ENCODE measurements at places on chromosomes 13 and 19.

DNA sequence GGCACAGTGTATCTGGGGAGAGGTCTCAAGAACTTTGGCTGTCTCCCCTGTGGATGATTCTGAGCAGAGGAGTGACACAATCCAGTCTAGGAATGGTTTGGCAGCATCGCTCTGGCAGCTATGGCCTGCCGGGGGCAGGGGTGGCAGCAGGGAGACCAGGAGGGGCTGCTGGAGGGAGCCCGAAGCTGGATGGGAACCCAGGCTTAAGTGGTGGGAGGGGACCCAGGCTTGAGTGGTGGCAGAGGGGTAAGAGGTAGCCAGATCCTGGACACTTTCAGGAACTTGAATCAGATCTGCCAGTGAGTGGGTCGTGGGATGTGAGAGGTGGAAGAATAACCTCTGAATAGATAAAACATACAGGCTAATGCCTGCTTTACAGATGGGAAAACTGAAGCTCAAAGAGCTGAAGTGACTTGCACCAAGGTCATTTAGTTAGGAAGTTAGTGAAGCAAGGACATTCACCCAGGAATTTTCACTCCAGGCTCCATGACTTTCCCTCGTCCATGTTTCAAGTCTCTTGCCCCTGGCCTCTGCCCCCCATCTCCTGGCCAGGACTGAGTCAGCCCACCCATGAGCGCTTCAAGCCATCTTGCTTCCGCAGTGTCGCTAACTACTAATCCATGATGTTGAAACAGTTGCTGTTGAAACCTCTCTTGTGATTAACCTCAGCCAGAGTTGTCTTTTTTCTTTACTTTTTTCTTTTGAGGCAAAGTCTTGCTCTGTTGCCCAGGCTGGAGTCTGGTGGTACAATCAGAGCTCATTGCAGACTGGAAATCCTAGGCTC, 29.9 kb upstream of the C1QTNF9 start:
- DNase-seq, result no peak

- no peak for DNase-seq
These were observed 971 bp downstream of the FOSB start for GRCh38 chr19:45468803-45469131.

- DNase-seq, result no peak
These were observed 6.7 kb upstream of the DIAPH3 start for GRCh38 chr13:60170414-60170813.

DNA sequence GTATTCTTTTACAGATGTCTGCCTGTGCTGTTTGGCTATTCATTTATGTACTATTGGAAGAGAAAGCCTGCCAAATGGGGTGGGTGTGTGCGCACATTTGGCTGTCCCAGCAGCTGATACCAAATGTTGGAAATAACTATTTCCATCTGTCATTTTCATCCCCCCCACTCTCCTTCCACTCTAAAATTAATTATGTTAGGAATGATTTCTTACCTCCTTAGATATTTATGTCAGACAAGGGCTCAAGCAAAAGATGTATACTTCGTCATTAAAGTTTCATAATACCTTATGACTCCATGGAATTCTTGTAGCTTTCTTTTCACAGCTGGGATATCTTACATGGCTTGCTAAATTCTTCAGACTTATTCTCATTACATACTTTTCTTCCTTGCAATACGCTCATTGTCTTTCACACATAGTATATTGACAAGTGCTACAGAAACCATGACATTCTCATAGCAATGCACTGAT, 18.6 kb downstream of the ITM2B start:
- no peak for DNase-seq

- no peak for DNase-seq
These were observed 41.8 kb downstream of the RNASEH2B start for GRCh38 chr13:50951366-50951765.

GRCh38 chr19:18107235-18107634, 9.7 kb downstream of the MAST3 start:
- DNase-seq, result no peak

- DNase-seq, result no peak
These were observed at the start of gene LMTK3 for GRCh38 chr19:48511800-48512503. Gene LMTK3, minus strand, starts transcription at chr19:48511835. Its CDS starts 259 bp downstream, at chr19:48511576.

- no peak for DNase-seq
These were observed 1199.9 kb upstream of the SPRY2 start for GRCh38 chr13:81540777-81541176.

- DNase-seq, result no peak
These were observed 21.0 kb downstream of the SERPINE3 start for GRCh38 chr13:51360489-51360888.

DNA sequence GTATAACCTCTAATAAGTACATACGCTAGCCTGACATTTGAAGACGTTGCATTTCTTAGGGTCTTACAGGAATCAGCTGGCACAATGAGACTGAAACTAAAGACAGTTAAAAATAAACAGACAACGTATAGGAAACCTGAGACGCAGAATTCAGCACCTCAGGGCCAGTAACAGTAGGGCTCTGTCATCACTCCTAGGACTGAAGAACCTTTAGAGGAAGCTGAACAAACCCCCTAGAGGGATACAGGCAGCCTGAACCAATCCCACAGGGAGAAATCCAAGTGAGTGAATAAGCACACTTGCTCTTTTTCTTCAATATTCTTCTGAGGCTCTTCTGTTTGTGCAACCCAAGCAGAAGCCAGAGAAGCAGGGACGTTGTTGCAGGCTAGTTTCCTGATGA, 53.9 kb upstream of the KLHL1 start:
- DNase-seq, result no peak

DNA sequence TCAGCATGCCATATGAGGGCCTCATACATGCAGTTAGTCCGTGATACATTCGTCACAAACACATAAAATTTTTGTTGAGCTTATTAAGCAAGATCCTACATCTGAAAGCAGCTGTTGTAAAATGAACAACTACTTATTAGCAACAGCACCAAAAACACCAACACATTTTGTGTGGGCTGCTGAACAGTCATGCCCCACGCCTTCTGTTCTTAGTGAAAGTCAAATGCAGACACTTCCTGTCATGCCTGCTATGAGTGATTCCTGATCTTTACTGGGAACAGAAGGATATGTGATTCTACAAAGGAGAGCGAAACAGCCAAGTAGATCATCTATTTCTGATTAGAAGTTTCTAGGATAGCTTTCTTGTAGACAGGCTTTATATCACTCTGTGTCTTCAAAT, 4.2 kb upstream of the B3GLCT start:
- no peak for DNase-seq

- DNase-seq, result no peak
These were observed 76.4 kb downstream of the FRY start for GRCh38 chr13:32107973-32108372.

GRCh38 chr13:51557875-51558612, 26.2 kb upstream of the WDFY2 start:
- no peak for DNase-seq

GRCh38 chr13:111210544-111211469, 95.7 kb downstream of the ARHGEF7 start:
- DNase-seq, result no peak

DNA sequence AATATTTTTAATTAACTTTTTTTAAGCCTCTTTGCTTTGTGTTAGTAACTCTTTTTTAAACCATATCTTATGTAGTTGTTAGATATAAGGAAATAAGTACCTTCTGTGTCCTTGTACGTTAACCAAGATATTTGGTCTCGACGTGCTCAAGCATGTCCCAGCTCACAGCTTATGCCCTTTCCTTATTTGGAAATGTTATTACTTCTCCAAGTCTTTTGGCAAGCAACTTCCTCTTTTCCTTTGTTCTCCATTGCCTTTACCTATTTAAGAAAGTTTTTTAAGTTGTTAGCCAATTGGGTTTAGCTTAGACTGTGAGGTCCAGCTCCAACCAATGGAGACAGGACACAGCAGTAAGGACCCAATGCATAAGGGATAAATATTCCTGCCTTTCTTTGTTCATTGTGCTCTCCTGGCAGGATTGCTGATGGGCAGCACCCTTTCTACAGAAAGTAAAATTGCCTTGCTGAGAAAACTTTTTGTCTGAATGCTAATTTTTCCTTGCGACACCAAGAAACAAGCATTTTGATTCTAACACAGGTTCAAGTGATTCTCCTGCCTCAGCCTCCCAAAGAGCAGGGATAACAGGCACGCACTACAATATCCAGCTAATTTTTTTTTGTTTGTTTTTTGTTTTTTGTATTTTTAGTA, 5.2 kb downstream of the DKKL1 start:
- no peak for DNase-seq

DNA sequence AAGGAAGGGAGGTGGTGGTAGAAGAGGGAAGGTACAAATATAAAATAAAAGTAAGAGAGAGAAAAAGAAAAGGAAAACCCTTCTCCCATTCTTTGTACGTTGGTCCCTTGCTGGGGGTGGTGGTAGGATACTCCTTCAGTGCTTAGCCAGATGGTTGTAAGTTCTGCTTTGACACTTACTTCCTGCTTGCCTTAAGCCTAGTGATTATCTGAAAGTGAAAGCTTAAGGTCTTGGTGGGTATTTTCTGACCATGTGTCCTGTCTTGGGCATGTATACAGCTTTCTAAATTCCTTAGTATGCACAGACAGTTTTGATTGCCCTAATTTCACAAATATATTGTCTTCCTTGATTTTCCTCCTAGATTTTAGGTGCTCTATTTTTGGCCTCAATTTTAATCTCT, 314.8 kb downstream of the PCDH17 start:
- DNase-seq, result no peak

DNA sequence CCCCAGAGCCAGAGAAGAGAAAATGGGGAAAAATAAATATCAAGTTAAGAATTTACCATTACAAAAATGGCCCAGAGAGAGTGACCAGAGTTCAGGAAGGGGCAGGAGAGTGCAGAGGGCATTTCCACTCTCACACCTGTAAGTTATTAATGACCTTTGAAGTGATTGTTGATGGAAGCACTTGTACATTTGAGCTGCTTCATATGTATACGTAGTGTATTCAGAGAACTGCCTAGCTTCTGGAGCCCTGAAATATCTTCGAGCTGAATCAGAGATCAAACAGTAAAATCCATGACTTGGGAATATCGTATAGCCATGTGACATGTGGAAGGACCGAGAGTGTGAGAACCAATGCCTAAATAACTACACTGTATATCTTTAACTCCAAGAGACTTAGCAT, 49.2 kb upstream of the PCCA start:
- no peak for DNase-seq

GRCh38 chr19:50877338-50877737, 4.1 kb downstream of the KLK2 start:
- no peak for DNase-seq

GRCh38 chr13:51643882-51644281, 59.6 kb downstream of the WDFY2 start:
- DNase-seq, result no peak

DNA sequence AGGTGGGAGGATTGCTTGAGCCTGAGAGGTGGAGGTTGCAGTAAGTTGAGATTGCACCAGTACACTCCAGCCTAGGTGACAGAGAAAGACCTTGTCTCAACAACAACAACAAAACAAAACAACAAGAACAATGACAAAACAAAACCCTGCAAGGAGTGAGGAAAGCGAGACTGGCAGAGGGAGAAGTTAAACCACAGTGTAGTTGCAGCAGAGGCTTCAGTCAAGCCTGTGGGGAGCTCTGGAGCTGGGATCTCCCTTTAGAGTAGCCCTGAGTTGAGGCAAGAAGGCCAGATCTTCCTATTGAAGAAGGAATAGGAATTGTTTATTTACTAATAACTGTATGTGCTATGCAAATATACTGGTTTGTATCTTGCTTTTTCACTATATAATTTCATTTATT, 25.3 kb upstream of the RNASEH2B start:
- DNase-seq, result no peak

DNA sequence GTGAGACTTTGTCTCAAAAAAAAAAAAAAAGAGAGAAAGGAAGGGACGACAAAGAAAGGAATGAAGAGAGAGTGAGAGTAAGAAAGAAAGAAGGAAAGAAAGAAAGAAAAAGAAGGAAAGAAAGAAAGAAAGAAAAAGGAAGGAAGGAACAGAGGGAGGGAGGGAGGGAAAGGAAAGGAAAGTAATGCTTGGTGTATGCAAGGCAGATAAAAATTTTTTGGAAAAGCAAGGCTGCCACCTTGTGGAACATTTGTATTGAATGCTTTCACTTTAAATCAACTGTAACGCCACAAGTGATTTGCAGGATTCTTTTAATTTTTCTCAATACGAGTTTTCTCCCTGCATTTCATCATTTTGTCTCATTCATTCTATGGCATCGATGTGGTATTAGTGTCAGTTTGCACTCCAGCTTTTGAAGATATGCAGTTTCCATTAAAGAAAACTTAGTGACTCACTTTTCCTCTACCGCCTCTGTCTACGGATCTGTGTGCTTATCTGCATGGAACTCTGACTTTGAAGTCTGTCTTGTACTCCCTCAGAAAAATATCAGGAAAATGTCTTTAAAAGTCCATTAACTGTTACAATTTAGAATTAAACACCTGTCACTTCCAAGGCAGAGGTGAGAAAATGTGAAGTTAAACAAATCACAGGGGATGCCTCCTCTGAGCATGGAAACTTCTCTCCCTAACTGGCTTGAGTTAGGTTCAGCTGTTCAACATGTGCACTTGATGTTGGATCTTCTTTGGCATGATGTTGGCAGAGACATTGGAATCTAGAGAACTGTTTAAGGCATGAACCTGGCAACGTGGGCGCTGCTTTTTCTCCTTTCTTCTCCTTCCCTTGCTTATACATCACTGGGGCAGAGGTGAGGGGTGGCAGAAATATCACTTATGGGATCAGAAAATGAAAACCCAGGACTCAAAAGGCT, 20.0 kb upstream of the ZDHHC20 start:
- no peak for DNase-seq

- DNase-seq, result no peak
These were observed 21.9 kb downstream of the RFX1 start for GRCh38 chr19:13984186-13984585.

DNA sequence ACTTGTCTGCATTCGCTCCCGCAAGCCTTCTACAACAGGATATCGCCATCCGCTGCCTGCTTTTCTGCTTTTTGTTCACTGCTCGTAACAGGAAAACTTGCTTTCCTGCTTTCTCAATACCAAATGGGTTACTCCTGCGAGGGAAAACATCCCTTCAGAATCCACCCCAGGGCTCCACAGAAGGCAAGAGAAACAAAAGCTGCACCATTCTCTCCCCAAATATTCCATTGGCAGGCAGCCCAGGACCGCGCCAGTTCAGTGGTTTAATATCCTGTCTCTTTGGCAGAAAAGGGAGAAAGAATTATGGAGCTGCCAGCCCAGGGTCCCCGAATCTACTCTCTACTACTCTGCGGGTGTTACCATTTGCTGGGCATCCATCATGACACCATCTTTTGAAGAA, 84.7 kb upstream of the DOCK9 start:
- no peak for DNase-seq

- no peak for DNase-seq
These were observed 507 bp upstream of the SWSAP1 start for GRCh38 chr19:11373885-11374432.

GRCh38 chr13:66996503-66996902, 233.6 kb downstream of the PCDH9 start:
- no peak for DNase-seq

Measured in bone marrow (tissue), 2 donors.